ENCODE measurements at places on chromosomes 4 and X. TPM values are rescaled to one million over a fixed set of nuclear protein-coding genes. Genes with fewer than 3 reads are reported as not detected.

- DNase-seq = no peak
Measured at GRCh38 chrX:12881914-12882313, 15.0 kb downstream of the TLR7 start.

GRCh38 chr4:3311489-3312171 lies 18.8 kb downstream of the RGS12 start:
- DNase-seq = peak; percentile 66

- no peak for DNase-seq
Measured at GRCh38 chrX:3550871-3551270, 162.6 kb downstream of the PRKX start.

GRCh38 chr4:177057186-177057585 lies 252.5 kb upstream of the NEIL3 start:
- no peak for DNase-seq

- peak; percentile 80 for DNase-seq
Measured at GRCh38 chrX:129665916-129666644, 11.3 kb upstream of the APLN start.

- DNase-seq = no peak
Measured at GRCh38 chrX:34849371-34849770, 93.2 kb upstream of the FAM47B start.

- DNase-seq = no peak
Measured at GRCh38 chrX:38318606-38319005, 8.7 kb downstream of the RPGR start.

GRCh38 chr4:76199664-76200211 lies 13.9 kb downstream of the SCARB2 start:
- DNase-seq = no peak

DNA sequence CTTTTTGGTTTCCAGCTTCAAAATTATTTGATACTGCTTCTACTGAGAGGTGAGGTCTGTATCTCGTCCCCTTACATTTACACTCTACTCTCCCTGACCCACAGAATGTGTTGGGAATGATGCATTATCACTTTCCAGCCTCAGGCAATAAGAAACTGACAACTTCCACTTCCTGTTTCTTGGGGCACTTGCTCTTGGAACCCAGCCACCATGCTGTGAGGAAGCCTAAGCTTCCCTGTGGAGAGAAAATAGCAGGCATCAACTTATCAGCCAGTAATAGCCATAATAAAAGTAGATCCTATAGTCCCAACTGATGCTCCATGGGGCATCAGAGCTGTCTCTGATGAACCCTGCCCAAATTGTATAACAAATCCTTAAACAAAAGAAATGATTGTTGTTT lies 32.6 kb downstream of the RELL1 start:
- DNase-seq = no peak

- no peak for DNase-seq
Measured at GRCh38 chr4:168630445-168631187, 133.8 kb downstream of the PALLD start.

DNA sequence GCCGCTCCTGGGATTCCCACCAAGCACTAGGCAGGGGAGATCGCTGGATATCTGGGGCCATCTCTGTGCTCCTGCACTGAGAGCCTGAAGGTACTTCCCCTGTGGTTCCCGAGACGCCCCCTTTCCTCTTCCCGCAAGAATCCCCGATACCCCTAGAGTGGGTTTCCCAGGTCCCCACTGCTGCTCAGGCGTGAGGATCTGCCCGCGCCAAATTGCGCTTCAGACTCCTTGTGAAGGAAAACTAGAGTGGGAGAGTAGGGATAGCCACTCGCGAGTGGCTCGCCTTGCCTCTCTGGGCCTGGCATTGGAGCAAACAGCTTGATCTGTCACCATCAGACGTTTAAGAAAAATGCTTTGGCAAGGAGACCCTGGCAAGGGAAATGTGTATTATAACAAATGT lies 1.5 kb downstream of the IL1RAPL2 start:
- DNase-seq = no peak

GRCh38 chr4:66331761-66332160 lies 661.5 kb upstream of the EPHA5 start:
- no peak for DNase-seq

- no peak for DNase-seq
Measured at GRCh38 chrX:23341452-23341851, 6.8 kb downstream of the PTCHD1 start.

- DNase-seq = no peak
Measured at GRCh38 chrX:19350941-19351384, 7.2 kb downstream of the PDHA1 start.

DNA sequence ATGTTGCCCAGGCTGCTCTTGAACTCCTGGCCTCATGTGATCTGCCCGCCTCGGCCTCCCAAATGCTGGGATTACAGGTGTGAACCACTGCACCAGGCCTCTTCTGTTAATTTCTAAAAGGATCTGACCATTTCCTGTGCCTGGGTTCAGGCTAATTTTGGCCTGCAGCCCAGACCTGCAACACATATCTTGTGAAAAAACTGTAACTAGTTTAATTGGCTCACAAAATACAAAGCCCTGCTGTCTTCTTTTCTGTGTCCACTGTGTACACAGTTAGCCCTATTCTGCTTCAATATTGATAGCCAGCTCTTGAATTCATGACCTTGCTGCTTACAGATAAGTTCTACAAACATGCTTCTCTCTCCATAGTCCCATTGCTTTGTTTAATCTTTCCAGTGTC lies 753.5 kb downstream of the PDHA2 start:
- DNase-seq = no peak

- no peak for DNase-seq
Measured at GRCh38 chr4:173039617-173040577, 128.7 kb upstream of the GALNT7 start.

GRCh38 chrX:51148848-51149247 lies 183.8 kb upstream of the NUDT10 start:
- DNase-seq = no peak

The TCEANC gene
- 4.7 TPM for total RNA-seq

The HSPA4L gene
- total RNA-seq = 2.5 TPM

The SPANXN4 gene
- total RNA-seq = not detected

The CFAP97 gene
- 54.0 TPM for total RNA-seq

The PNMA5 gene
- total RNA-seq = not detected

The VGLL1 gene
- not detected for total RNA-seq

The SSX3 gene
- not detected for total RNA-seq

The FGF13 gene
- not detected for total RNA-seq

The AKAP14 gene
- not detected for total RNA-seq

The FGF2 gene
- total RNA-seq = 29.2 TPM
